ENCODE measurements at places on chromosomes 6 and 20.

DNA sequence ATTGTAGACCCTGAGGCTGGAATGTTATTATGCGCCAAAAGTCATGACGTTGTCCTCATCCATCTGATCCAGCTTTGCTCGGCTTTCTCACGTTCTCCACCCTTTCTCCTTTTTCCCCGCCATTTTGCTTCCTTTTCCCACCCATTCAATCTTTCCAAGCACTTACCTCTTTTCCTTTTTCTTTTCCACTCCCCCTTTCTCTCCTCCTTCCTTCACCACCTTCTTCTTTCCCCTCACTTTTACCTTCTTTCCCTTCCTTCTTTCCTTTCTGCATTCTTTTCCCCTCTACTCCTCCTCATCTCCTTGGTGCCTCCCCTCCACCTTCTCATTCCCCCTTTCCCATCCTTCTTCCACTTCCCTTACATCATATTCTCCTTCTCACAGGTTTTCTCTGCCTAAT, 304.8 kb upstream of the TSHZ2 start:
- DNase-seq = no peak

DNA sequence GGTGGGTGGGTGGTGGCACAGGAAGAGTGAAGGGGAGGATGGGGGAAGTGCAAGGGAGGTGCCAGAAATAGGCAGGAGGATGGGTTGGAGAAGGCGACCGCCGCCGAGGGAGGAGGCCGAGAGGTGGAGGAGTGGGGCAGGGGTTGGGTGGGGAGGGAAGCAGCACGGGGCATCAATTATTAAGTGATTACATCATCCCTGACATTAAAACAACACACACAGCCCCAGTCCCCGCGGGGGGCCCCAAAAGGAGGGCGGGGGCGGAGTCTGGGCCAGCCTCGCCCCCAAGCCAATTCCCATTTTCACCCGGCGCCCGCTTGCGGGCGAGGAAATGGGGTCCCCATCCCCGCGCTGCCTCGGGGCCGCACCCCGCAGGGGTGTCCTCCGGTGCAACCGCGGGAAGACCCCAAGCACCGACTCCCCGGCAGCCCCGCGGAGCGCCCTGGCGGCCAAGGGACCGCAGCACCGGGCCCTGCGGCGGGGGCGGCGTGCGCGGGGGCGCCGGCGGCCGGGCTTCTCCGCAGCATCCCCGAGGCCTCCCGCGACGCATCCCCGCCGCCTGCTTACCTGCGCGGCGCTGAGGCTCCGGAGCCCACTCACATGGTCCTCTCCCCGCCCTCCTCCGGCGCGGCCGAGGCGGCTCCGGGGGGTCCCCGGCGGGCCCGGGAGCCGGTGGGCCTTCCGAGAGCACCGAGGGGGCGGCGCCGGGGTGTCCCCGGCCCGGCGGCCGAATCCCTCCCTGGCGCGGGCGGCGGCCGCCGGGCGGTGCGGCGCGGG, 663 bp downstream of the FYN start:
- peak; percentile 66 for DNase-seq

DNA sequence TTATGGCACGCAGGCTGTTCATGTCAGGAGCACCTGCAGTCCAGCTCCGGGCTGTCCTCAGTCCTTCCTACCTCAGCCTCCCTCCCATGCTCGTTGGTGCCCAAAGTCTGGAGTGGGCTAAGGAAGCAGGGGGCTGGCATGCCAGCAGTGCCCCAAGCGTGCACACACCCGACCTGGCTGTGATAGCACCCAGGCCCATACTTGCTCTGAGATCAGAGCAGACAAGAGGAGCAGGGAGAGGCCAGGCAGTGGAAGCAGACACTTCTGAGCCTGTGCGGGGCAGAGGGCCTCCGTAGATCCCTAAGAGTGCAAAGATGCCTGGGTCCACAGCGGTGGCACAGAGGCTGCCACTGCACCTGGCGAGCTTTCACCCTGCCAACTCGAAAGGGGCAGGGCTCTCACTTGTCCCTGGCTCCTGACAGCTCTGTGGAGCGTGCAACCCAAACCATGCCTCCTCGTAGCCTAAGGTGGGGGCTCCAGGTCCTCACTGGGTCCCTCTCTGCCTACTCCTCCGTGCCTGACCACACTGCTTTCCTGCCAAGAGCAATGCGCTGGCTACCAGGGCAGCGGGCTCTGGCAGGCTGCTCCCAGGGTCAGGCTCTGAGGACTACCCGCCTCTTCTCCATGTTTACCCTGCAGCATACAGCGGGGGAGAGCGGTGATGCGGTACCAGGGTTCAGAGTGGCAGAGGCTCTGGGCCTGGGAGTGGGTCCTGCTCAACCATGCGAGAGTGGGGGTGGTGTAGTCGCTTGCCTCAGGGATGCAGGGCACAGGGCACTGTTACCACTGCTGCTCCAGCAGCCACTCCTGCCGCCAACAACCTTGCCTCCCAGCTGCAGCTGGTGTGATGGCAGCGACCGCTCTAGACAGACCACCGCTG, 59.5 kb downstream of the MANEA start:
- DNase-seq = no peak

GRCh38 chr6:79868098-79868722, 79.1 kb downstream of the ELOVL4 start:
- peak; percentile 52 for DNase-seq

GRCh38 chr6:158938220-158938619, 61.8 kb downstream of the RSPH3 start:
- no peak for DNase-seq

- DNase-seq = no peak
Measured at GRCh38 chr6:14517516-14518105, 400.0 kb downstream of the CD83 start.

- DNase-seq = no peak
Measured at GRCh38 chr6:149473080-149474052, 11.4 kb downstream of the ZC3H12D start.

GRCh38 chr6:158124288-158124687, 43.8 kb downstream of the SERAC1 start:
- no peak for DNase-seq

DNA sequence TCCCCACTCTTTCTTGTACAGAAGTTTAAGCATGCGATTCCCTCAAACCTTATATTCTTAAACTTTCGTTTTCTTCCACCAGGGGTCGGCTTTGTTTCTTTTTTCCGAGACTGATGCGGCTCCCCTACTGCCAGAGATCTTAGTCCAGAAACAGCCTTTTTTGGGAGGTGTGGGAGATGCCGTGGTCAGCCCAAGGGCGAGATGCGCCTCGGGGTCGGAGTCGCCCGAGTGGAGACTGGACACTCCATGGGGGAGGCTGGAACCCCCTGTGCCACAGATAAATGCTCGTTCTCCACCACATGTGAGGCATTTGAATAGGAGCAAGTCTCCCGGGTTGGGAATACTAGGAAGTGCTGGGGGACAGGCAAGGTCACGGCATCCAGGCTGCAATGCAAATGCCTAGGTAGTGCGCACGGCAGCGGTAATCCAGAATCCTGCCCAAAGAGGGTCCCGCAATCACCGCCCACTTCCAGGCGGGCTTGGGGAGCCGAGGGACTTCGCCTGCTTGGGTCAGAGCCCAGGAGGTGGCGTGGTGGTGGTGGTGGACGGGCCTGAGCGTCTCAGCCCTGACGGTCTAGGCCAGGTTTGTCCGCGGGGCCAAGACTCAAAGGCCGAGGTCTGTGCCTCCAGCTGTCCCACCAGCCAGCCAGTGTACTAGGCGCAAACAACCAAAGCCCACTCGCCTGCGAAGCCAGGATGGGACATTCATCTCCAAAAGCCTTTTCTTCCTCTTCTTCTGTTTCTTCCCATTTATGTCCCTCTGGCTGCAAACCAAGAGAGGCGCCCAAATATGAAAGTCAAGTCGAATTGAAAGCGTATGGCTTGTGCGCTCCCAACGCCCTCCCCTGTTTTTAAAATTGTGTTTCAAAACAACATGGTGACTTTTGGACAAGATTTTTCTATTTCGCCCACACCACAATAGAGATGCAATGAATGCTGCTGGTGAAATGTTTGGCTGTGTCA, 39.3 kb upstream of the OSTM1 start:
- peak; percentile 62 for DNase-seq
